ENCODE measurements at places on chromosomes 4 and X.

DNA sequence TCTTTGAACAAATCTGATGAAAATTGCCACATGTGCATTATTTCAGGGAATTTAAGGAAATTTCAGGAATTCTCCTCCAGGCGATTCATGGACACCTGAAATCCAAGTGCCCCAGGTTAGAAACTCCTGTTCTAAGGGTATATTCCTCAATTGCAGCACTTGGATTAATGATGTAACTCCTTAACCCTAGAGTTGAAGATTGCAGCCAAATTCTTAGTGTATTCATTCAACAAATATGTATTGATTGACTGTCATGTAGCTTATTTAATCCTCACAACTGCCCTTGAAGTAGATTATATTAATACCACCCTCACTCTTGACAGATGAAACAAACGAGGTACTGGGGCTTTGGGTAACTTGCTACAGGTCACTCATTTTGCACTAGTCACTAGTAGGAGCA is 11.3 kb downstream of the CETN2 start:
- no peak for DNase-seq

DNA sequence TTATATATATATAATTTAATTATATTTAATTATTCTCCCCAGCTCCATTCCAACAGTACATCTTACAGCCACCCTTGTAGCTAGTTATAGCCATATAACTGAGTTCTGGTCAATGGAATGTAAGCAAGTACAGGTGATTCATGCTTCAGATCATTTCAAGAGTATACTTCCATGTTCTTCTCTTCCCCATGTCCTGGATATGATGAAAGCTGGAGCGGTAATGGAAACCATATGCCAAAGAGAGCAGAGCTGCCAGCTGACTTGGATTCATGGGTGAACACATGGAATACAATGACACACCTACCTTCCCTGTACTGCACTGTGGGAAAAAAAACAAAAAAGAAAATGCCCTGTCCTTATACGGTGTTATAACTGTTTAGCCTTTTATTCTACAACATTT is 17.5 kb upstream of the CORIN start:
- no peak for DNase-seq

DNA sequence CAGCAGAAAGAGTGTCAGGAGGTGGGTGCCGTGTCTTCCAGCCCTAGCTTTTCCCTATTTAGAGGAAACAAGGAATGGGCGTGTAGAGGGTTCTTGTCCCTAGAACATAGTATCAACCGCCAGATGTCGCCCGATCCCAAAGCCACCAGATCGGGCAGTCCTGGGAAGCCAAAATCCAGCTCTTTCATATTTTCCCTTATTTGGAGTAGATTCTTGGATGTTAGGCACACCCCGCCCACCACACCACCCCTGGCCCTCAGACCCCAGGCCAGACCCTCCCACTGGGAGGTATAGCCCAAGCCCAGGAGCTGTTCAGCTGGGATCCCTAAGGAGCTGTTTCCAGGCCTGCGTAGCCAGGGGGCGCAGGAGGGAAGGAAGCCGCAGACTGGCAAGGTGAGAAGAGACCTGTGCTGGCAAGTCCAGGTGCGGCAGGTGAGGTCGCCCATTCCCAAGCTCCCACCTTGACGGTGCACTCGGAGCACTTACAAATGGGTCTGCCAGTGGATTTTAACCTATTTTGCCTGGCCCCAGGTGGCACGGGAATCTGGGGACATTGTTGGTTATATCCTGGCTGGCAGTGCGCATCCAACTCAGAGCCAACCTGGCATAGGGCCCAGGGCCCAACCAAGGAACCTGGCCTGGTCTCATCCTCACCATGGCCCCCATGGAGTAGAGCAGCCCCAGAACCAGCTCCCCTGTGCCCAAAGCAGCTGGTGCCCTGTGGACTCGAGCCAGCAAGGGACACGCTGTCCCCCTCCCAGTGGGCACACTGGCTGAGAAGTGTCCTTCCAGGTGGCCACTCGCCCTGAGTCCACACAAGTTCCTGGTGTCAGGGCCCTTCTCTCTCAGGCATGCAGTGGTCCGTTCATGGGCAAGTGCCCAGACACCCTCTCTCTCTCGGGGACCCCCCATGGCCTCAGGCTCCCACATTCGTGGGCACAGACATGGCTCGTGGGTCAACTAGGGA is 811 bp downstream of the FLNA start:
- peak; percentile 42 for DNase-seq

GRCh38 chr4:8852118-8852704 is 19.4 kb downstream of the HMX1 start:
- DNase-seq = no peak

GRCh38 chr4:77800483-77801259 is 18.5 kb downstream of the CNOT6L start:
- DNase-seq = no peak

- no peak for DNase-seq
Measured at GRCh38 chrX:103098488-103098887, 5.5 kb upstream of the NXF3 start.

GRCh38 chrX:45769761-45770582 is 569.3 kb upstream of the DIPK2B start:
- peak; percentile 59 for DNase-seq

DNA sequence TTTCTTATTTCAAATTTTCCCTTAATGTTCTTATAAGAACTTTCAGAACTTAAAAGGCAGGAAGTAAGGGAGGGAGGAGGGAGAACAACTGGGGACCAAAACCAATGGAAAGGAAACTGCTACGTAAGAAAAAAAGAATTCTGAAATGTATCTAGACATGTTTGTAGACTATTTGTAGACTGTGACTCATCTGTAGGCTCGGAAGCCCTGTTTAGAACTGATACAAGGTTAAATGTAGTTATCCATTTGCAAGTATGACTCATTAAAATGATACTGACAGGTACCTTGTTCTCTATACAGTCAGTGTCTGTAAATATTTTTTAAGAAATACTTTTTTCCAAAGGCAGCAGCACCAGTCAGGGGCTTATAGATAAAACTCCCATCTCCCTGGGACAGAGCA is 202.0 kb downstream of the DHX15 start:
- no peak for DNase-seq

DNA sequence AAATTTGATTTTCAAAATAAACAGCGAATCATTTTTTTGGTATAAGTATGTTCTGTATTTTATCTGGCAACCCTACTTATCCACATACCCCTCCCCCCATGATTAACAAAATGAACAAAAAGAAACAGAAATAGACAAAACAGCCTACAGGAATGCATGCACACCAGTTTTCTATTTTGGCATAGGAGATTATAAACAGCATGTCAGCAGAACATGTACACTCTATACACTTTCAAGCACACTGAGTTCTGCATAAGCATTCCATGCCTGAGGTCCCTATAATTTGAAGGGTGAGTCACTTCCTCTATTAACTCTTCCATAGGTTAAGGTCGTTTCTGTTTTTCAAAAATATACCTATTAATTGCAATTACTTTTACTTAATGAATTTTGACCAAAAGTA is 28.0 kb upstream of the ZNF280C start:
- no peak for DNase-seq
